ENCODE measurements at places on chromosomes 7 and 10.

GRCh38 chr7:29278337-29279069 lies 83.9 kb downstream of the CHN2 start:
- no peak for DNase-seq

- DNase-seq, result no peak
These were observed 33.0 kb downstream of the PTPRE start for GRCh38 chr10:127939786-127940330.

- DNase-seq, result peak; percentile 36
These were observed 361.8 kb downstream of the GATA3 start for GRCh38 chr10:8416192-8416701.

GRCh38 chr7:8217200-8218068 lies 44.5 kb downstream of the ICA1 start:
- DNase-seq, result peak; percentile 20

DNA sequence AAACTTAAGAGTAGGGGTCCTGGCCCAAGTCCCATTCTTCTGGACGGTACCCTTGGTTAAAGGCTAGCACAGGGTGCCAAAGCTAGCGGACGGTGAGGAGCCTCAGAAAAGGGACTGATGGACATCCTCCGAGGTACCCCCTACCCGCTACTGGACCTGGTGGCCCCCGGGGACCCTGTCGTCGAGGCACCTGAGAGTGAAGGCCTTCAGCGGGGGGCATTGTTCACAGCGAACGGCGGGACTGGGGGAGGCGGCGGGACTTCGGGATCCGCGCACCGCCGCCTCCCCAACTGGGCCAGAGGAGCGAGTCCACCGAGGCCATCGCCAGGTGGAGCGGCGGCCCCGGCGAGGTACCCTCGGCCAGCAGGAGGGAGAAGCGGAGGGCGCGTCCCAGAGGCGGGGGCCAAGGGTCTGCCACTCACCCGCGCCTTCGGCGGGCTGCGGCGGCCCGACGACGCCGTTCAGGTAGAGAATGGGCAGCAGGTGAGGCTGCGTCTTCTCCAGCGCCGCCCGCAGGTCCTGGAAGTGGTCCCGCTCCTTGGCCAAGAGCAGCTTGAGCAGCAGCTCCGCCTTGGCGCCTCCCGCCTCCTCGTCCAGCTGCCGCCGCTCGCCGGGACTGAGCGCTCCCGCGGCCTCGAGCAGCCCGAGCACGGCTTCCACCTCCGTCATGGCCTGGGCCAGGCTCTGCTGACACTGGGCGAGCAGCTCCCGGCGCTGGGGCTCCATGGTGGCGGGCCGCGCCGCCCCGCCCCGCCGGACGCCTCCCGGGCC lies 575 bp downstream of the DLG5 start:
- DNase-seq, result no peak

- DNase-seq, result no peak
These were observed 53.3 kb downstream of the DNAJB6 start for GRCh38 chr7:157389951-157390730.

DNA sequence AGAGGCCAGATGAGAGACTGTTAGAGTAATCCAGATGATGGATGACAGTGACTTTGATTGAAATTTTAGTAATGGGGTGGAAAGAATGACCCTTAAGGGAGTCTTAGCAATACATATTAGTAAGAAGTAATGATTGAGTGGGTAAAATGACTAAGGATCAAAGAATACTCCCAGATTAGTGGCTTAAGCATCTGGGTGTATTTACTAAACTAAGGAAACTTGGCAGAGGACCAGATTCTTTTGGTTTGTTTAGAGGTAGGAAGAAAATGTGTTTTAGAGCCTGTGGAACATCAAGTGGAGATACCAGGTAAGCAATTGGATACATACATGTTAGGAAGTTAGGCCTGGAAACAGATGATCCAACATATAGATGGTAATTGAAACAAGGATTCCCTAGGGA lies 58.8 kb upstream of the ADRA2A start:
- no peak for DNase-seq

DNA sequence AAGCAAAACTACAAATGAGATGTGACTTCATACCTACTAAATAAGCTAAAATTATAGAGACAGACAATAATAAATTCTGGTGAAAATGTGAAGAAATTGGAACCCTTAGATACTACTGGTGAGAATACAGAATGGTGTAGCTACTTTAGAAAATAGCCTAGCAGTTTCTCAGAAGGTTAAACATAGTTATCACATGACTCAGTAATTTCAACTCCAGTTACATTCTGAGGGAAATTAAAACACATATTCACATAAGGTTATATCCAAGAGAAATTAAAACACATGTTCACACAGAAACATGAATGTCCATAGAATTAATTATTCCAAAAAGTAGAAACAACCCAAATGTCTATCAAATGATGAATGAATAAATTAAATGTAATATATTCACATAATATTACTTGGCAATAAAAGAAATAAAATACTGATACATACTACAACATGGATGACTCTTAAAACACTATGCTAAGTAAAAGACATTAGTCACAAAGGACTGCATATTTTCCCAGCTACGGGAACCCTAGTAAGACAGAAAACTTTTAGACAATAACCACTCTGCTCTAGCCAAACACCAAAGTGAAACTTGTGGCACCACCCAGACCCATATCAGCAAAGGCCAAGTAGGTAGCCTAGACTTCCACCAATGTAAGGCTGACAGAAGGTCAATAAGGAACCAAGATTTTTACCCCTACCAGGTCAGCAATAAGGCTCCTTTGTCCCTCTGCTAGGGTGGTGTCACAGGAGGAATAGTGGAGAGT lies 25.1 kb downstream of the SLC25A40 start:
- no peak for DNase-seq
